M059J (cell line): ENCODE measurements at places on chromosomes 6 and 20. TPM values are rescaled to one million over a fixed set of nuclear protein-coding genes. Genes with fewer than 3 reads are reported as not detected.

GRCh38 chr20:16771213-16771612, 23.1 kb downstream of the OTOR start:
- no peak for DNase-seq

DNA sequence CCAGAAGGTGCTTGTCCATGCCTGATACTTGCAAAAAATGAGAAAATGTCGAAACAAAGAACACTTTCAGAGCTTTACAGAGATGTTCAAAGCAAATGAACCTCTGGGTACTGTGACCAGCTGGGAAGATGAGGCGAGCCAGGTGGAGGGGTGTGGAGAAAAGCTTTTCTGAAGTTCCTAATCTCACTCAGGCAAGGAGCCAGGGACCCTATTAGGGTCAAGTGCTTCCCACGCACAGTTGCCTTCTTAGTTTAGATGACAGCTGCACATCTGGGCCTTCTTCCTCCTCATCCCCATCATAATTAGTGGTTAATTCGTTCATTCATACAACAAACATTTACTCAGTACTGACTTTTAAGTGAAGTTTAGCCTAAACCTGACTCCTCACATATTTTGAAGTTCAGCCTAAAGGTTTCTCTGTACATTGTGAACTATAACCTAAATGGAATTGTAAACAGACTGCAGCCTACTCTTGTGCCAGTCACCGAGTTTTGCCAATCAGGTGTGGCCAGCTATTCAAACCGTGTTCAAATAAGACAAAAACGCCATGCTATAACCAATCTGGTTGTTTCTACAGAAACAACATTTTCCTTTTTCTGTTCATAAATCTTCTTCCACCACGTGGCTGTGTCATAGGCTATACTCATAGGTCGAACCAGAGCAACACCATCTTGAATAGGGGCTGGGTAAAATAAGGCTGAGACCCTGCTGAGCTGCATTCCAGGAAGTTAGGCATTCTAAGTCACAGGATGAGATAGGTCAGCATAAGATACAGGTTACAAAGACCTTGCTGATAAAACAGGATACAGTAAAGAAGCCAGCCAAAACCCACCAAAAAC, 19.3 kb upstream of the AHCY start:
- DNase-seq = no peak

PAK5 gene
- total RNA-seq = 0.05 and 0.10 TPM in 2 replicates

TUBB2A gene
- 278 and 327 TPM in 2 replicates for total RNA-seq

CFAP61 gene
- 1.3 TPM in 1 of 2 replicates, not detected in the other for total RNA-seq

ABHD16B gene
- not detected in 2 replicates for total RNA-seq

- no peak for DNase-seq
Observed at GRCh38 chr20:5463007-5463686, 146.4 kb upstream of the PROKR2 start.

DNA sequence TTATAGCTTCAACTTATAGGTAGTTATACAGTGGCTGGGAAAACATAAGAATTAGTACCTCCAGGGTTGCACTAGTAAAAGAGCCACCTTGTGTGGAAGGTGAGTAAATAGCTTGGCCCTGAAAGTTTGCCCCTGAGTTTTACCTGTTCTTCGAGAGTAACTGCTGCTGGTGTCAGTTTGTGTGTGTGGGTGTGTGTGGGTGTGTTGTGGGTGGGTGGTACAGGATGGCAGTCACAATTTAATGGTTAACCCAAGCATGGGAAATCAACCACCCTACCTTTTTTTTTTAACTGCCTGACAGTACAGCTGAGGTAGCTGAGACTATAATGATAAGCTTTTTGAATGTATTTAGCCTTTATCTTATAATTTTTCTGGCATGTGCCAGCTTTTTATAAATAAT, 137.3 kb downstream of the STXBP5 start:
- no peak for DNase-seq

PSMF1 gene
- 196 and 292 TPM in 2 replicates for total RNA-seq

DUSP15 gene
- total RNA-seq = 0.91 and 3.2 TPM in 2 replicates

GRCh38 chr20:22403632-22404361, 180.6 kb downstream of the FOXA2 start:
- DNase-seq = peak; percentile 54

DNA sequence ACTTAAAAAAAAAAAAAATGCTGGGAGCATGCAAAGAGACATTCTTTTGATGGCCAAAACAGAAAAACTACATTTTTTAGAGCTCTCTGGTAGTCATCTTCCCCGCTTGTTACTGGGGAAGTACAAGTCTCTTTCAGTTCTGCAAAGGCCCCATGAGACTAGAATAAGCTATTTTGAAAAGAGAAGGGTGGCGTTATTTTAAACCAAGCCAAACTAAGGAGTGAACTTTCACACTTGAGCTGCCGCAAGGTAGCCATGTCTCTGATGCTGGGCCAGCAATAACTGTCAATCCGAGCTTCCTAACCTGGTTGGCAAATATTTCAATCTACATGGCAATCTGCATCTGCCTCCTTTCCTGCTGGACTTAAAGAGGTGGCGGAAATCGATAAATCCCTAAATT, 96.7 kb downstream of the L3MBTL3 start:
- DNase-seq = no peak

RUNX2 gene
- 29.2 and 37.2 TPM in 2 replicates for total RNA-seq

RIPPLY2 gene
- total RNA-seq = not detected in 2 replicates

GRCh38 chr6:96542702-96543101, 20.2 kb upstream of the FHL5 start:
- peak; percentile 8 for DNase-seq

ATP6V1G2 gene
- total RNA-seq = 0.20 TPM in 1 of 2 replicates, not detected in the other

DNA sequence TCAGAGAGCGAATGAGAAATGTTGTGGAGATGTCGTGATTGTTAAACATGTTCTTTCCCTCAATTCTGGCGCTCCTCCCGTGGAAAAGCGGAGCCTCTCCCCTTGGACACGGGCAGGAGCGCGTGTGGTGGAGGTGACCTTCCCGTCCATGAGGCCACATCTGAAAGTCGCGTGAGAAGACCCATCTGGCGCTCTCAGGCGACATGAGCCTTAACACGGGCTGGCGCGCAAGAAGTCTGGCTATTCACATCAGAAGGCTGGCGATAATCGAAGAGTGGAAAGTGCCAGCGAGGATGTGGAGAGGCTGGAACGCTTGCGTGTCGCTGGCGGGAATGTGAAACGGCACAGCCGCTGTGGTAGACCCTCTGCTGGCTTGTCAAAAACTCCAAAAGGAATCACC, 341.3 kb downstream of the ZFAND3 start:
- no peak for DNase-seq

- DNase-seq = no peak
Observed at GRCh38 chr6:42026540-42026939, 23.8 kb upstream of the TAF8 start.

PTCRA gene
- not detected in 2 replicates for total RNA-seq

PDYN gene
- not detected in 2 replicates for total RNA-seq

DNA sequence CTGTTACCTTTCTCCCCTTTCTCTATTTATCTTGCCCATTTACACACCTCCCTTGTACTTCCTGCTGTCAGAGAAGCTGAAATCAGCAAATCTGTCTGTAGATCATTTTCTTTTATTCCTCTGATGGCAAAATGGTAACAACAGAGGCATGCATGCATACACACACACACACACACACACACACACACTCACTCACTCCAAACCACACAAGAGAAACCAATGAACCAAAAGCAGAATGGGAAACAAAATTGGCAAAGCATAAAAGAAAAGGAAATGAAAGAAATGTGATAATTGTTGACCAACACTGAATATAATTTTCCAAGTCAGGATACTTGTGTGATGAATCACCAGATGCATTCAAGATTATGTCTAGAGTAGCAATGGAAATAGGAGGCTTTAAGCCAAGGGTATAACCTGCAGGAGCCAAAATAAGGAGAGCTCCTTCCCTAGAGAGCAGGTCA, 172.4 kb downstream of the PLCB4 start:
- DNase-seq = peak; percentile 99

- no peak for DNase-seq
Observed at GRCh38 chr6:125868678-125869395, 78.1 kb downstream of the NCOA7 start.

DNA sequence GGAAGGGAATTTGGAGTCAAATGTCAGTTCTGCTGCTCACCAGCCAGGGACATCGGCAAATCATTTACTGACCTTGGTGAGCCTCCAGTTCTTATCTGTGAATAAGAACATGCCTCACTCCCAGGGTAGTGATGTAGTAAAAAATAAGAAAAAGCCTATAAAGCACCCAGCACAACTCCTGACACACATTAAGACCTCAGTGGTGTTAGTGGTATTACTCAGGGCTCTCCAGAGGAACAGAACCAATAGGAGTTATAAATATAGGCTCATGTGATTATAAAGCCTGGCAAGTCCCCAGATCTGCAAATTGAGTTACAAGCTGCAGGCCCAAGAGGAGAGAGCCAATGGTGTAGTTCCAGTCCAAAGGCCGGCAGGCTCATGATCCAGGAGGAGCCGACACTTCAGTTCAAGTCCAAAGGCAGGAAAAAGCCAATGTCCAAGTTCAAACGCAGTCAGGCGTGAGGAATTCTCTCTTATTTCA, 71.3 kb upstream of the EYA2 start:
- no peak for DNase-seq

DNA sequence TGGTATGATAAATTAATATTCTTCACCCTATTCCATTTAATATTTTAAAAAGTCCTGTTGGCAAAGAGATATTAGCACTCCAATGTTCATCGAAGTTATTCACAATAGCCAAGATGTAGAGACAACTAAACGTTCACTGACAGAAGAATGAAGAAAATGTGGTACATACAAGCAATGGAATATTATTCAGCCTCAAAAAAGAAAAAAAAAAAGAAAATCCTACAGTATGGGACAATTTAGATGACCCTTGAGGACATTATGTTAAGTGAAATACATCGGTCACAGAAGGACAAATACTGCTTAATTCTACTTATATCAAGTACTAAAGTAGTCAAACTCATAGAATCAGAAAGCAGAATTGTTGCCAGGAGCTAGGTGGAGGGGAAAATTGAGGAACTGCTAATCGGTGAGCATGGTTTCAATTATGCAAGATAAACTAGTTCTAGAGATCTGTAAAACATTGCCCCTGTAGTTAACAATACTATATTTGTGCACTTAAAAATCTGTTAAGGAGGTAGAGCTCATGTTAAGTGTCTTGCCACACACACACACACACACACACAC, 4.7 kb downstream of the GCLC start:
- no peak for DNase-seq

HLA-G gene
- total RNA-seq = not detected in 2 replicates

DNA sequence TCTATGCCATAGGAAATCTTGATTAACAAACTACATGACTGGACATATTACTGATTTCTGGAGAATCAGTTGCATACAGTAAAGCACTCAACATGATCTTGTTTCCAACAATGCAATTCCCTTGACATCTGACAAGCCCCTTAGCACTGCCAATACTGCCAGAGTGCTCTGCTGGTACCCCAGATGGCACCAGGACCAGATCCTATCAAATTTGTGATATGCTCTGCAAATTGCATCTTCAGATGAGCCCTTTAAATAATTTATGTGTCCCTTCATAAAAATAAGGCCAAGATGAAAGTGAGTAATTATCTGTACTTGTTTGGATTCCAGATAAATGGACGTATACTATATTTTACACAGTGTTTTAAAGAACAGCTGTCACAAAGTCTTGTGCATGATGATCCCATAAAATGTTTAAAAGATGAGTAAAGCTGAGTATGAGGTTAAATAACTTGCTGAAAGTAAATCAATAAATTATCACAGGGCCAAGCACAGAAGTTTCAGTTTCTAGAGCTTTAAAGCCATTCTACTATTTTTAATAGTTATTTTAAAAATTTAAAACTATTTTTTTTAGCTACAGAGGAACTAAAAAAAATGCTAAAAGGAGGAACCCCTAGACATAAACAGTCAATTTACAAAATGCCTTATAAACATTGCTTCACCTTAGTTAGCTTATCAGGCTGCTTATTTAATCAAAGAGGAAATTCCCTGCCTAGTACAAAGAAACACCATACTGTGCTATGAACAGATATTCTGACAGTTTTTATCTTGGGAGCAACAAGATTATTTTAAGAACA, 42.1 kb downstream of the NUDT3 start:
- no peak for DNase-seq

DNA sequence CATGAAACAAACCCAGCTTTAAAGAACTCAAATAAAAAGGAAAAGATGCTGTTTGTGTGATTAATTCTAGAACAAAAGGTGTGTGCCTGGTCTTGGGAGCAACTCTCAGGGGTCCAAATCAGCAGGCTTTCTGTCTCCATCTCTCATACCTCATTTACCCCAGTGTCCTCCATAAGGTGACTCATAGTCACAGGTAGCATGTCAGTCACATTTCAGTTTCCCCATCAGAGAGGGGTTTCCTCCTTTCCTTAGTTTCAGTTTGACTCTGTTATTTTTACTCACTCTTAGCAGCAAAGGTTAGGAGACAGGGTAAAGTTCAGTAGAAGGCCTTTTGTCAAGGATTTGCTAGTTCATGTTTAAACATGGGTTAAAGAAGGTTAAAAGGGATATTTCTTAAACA, 46.2 kb downstream of the OGFRL1 start:
- peak; percentile 30 for DNase-seq

PLA2G7 gene
- 0.20 and 0.57 TPM in 2 replicates for total RNA-seq

GRCh38 chr6:43250992-43251373, 7.7 kb downstream of the TTBK1 start:
- DNase-seq = no peak

GATA5 gene
- not detected in 2 replicates for total RNA-seq

- no peak for DNase-seq
Observed at GRCh38 chr20:47108994-47109393, 214.4 kb downstream of the EYA2 start.

FAM162B gene
- total RNA-seq = not detected in 2 replicates

ME1 gene
- total RNA-seq = 8.4 and 11.6 TPM in 2 replicates

GRCh38 chr20:50061151-50062005, 51.6 kb downstream of the UBE2V1 start:
- no peak for DNase-seq

DNA sequence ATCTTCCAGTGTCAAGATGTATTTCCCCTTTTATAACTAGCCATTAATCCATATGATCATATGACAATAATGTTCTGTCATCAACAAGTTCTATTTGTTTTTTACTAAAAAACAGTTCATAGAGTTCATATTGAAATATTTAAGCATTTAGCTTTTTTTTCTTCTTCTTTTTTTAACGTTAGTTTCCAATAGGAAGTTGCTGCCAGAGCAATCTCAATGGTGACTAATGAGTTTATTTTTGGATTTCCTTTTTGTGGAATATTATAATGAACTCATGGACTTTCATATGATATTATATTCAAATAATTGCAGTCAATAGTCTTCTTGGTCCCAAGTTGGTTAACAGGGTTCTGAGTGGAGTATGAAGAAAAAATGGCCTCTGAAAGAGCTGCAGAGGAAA, 343.3 kb downstream of the BCKDHB start:
- no peak for DNase-seq

MICA gene
- 155 and 164 TPM in 2 replicates for total RNA-seq

- DNase-seq = no peak
Observed at GRCh38 chr20:5220321-5221060, 93.7 kb downstream of the CDS2 start.

GRCh38 chr6:111754423-111754822, 118.8 kb downstream of the FYN start:
- no peak for DNase-seq

GRCh38 chr20:56418385-56418861, 6.4 kb downstream of the CASS4 start:
- no peak for DNase-seq

ADGB gene
- total RNA-seq = not detected in 2 replicates

GRCh38 chr20:40680161-40680959, 8.7 kb downstream of the MAFB start:
- DNase-seq = no peak

- DNase-seq = peak; percentile 57
Observed at GRCh38 chr20:36885356-36885755, 9.4 kb downstream of the TLDC2 start.

CBLN4 gene
- not detected in 2 replicates for total RNA-seq

SULF2 gene
- total RNA-seq = 104 and 140 TPM in 2 replicates

- DNase-seq = no peak
Observed at GRCh38 chr6:131592935-131593334, 19.9 kb downstream of the ARG1 start.

- DNase-seq = no peak
Observed at GRCh38 chr20:61855286-61855685, 210.4 kb downstream of the TAF4 start.
